Liver (tissue), 10 donors: ENCODE measurements at places on chromosomes 1 and 21. TPM values are rescaled to one million over a fixed set of nuclear protein-coding genes. Genes with fewer than 3 reads are reported as not detected.

Gene GNG4
- polyA plus RNA-seq: not detected

Gene TIE1
- polyA plus RNA-seq: 3.6 TPM

- DNase-seq: no peak
These were observed 25.7 kb downstream of the TENT5C start for GRCh38 chr1:117631359-117632160.

Gene AMY1C
- polyA plus RNA-seq: not detected

GRCh38 chr1:205073511-205073910, 10.7 kb downstream of the TMEM81 start:
- DNase-seq: no peak

GRCh38 chr1:64220241-64220640, 16.8 kb downstream of the UBE2U start:
- no peak for DNase-seq

DNA sequence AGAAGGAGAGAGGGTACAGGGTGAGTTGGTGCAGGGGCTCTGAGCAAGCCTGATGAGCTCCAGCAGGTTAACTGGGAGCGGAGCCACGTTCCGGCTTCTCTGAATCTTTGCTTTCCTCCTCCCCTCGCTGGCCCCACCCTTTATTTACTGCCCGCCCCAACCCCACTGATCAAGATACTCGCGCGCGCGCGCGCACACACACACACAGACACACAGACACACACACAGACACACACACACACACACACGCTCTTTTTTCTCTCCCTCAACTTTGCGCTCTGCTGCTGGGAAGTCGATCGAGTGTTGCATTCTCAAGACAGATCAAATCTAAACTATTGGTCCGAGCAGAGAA, at the start of gene GRIK1:
GRIK1 (minus strand) TSS at position 73 of the 352 bp plus-strand sequence.
- no peak for DNase-seq

Gene CHRM3
- 1.2 TPM for polyA plus RNA-seq

Gene KRTAP15-1
- polyA plus RNA-seq: not detected

Gene SERPINC1
- 2,589 TPM for polyA plus RNA-seq

Gene HENMT1
- polyA plus RNA-seq: 0.87 TPM

DNA sequence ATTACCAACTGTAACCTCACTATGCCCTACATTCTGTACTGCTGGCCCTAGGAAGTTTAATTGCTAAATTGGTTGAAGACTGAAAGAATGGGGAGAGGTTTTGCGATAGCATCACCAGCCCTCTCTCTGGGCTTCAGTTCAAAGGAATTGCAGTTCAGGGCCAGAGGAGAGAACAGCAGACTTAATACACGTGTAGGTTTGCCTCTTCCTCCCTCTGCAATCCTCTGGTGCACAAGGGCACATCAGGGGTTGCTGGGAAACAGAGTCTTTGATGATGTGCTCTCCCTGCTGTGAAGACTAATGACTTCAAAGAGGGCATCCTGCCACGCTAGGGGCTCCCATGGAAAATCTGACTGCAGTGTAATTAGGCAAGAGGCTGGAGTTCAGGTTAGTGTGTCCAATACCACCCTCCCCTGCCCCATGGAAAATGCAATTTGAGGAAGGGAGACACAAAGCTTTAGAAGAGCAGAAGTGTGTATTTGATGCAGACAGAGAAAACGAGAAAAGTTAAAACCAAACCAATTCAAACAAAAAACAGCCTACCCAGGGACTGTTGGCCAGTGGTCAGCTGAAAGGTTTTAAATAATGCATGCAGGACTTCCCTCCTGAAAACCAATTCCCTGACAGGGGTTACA, 167.9 kb downstream of the ASTN1 start:
- no peak for DNase-seq

GRCh38 chr1:153428073-153428638, 11.8 kb downstream of the S100A7A start:
- DNase-seq: no peak

- no peak for DNase-seq
These were observed 49.7 kb downstream of the NTPCR start for GRCh38 chr1:232999956-233000625.

DNA sequence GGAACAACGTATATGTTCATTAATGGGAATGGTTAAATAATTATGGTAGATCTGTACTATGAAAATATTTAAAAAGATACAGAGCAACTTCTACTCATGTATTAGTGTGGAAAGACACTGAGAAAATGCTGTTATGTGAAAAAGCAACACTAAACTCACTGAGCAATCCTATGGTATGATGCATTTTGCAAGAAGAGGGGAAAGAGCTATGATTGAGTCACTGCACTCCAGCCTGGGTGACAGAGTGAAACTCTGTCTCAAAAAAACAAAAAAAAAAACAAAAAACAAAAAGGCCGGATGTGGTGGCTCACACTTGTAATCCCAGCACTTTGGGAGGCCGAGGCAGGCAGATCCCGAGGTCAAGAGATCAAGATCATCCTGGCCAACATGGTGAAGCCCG, 44.4 kb downstream of the ATP5PO start:
- no peak for DNase-seq

GRCh38 chr1:162373072-162373427, 3.6 kb downstream of the SPATA46 start:
- no peak for DNase-seq

- no peak for DNase-seq
These were observed 61.1 kb downstream of the XCL1 start for GRCh38 chr1:168637350-168637991.

GRCh38 chr21:39613041-39613934, 548 bp downstream of the B3GALT5 start:
- no peak for DNase-seq

GRCh38 chr1:230120921-230121381, 53.9 kb downstream of the GALNT2 start:
- no peak for DNase-seq

Gene PPFIA4
- 0.22 TPM for polyA plus RNA-seq

DNA sequence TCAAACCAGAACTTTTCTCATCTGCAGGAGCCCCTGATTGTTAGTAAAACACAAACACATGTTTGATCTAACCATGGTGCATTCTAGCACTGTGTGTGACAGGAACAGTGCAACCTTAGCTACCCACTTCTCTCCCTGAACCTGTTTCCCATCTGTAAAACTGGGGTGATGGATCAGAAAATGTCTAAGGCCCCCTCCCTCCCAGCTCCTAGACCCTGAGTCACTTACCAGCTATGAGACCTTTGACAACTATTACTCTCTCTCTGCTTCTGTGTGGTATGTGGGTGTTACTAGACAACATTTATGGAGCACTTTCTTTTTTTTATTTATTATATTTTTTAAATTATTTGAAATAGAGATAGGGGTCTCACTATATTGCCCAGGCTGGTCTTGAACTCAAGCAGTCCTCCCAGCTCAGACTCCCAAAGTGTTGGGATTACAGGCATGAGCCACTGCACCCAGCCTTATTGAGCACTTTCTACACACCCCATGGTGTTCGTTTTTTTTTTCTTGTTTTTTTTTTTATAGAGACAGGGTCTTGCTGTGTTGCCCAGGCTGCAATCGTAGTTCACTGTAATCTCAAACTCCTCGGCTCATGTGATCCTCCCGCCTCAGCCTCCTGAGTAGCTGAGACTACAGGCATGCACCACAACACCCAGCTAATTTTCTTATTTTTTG, 2.6 kb downstream of the INPP5B start:
- no peak for DNase-seq

- peak; percentile 55 for DNase-seq
These were observed 7.0 kb upstream of the KCNC4 start for GRCh38 chr1:110203021-110203661.

Gene PDIK1L
- polyA plus RNA-seq: 3.2 TPM

DNA sequence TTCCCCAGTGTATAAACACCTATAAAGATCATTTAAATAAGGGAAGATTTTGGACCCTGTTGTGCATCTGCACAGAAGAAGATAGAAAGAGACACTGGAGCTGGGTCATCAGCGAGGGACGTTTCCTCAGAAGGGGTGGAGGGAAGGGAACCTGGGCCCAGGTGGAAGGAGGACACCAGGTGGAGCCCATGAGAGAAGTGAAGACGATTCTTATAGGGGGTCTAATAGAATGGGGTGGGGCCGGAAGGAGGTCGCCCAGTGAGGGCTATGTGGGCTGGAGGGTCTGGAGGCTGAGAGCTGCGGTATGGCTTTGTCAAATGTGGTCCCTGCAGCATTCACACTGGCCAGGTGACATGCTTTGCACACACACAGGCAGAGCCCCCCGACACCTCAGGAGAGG, 13.7 kb downstream of the KIRREL1 start:
- DNase-seq: no peak

- peak; percentile 90 for DNase-seq
These were observed 61.3 kb downstream of the FAAP20 start for GRCh38 chr1:2133039-2133878.

- DNase-seq: no peak
These were observed 171.9 kb upstream of the RAB4A start for GRCh38 chr1:229098903-229099578.

Gene CD1E
- polyA plus RNA-seq: 0.09 TPM

Gene C1QA
- 243 TPM for polyA plus RNA-seq

GRCh38 chr1:50603274-50604271, 180.3 kb upstream of the DMRTA2 start:
- DNase-seq: no peak

GRCh38 chr1:155121249-155121648, 6.4 kb upstream of the EFNA1 start:
- DNase-seq: no peak

DNA sequence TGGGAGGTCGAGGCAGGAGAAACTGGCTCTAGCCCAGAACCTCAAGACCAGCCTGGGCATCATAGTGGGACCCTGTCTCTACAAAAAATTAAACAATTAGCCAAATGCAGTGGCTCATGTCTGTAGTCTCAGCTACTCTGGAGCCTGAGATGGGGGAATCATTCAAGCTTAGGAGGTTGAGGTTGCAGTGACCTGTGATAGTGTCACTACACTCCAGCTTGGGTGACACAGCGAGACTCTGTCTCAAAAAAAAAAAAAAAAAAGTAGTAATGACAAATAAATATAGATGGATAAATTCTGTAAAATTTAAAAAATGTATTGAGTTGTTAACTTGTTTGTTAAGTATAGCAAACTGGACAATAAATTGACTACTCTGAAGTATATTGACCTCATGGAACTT, 5.9 kb upstream of the CDC14A start:
- DNase-seq: no peak

- DNase-seq: no peak
These were observed 18.9 kb upstream of the OR10J5 start for GRCh38 chr1:159554696-159555095.

- no peak for DNase-seq
These were observed 27.4 kb upstream of the RNF2 start for GRCh38 chr1:185017966-185018365.

GRCh38 chr1:158799689-158800088, 18.7 kb upstream of the OR6N2 start:
- DNase-seq: no peak

Gene DPT
- polyA plus RNA-seq: 1.3 TPM

GRCh38 chr1:165365341-165365740, 8.8 kb upstream of the LMX1A start:
- DNase-seq: no peak

Gene KRTAP13-2
- polyA plus RNA-seq: not detected

DNA sequence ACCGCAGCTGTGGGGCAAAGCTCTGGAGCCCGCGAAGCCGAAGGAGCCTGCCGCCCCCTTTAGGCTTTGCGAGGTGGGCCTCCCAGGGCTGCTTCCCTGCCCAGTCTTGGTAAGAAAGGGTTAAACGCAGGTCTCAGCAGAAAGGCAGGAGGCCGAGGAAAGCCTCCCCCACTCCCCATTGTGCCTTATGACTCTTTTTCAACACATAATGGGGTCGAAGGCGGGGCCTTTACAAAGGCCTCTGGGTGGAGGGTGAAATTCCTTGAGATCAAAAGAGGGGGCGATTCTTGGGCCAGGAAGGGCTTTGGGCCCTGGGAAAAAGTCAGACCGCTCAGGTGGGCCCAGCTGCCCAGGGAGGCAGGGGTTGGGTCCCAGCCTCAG, 880 bp downstream of the ALPL start:
- DNase-seq: no peak

DNA sequence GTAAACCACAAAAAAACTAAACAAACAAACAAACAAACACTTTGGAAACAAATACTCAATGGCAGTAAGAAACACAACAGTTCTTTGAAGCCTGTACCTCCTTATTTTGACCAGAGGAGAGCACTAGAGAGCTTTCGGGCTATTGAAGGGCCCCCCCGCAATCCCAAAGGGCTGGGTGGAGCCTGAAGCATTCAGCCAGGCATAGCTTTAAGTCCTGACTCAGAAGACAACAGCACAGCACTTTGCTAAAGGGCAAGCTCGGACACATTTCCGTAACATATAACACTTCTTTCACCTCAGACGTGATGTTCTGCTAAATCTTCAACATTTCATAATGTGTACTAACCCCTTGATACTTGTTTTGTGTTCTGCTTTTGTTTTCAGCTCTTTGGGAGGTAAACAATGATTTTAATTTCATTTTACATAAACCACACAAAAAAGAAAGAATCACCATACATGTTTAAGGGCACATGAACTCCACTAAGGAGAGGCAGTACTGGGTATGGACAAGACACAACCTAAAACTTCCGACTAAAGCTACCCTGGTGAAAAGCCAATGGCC, 9.7 kb upstream of the SHCBP1L start:
- DNase-seq: peak; percentile 54

DNA sequence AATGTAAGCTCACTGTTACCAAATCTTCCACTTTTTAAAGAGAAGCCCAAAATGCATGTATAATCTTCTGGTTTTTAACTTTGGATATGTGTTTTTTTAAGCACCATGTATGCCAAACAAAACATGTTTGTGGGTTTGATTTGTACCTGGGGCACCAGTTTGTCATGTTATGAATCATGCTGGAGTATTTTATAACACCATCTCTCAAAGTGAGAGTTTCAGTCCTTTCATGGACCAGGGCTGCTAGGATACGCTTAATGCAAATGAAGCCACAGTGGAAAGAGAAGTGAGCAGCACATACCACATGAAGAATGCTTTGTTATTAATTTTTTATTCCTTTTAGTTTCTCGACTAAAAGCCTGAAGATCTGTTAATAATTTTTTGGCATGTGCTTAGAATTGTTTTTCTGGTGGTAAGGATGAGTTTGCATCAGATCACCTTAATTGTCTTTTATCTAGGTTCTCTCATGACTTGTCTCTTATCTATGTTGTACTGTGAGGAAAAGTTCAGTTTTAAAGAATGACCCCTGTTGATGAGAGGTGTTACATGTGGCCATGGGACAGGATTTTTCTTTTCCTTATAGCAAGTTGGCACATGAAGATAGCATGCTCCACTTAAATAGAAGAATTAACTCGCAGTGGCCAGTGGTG, 2.0 kb upstream of the RABGAP1L start:
- DNase-seq: no peak
